ENCODE measurements at places on chromosomes 3 and 15. TPM values are rescaled to one million over a fixed set of nuclear protein-coding genes. Genes with fewer than 3 reads are reported as not detected.

RPL35A gene
- total RNA-seq = 944 TPM

FYTTD1 gene
- 45.1 TPM for total RNA-seq

DNA sequence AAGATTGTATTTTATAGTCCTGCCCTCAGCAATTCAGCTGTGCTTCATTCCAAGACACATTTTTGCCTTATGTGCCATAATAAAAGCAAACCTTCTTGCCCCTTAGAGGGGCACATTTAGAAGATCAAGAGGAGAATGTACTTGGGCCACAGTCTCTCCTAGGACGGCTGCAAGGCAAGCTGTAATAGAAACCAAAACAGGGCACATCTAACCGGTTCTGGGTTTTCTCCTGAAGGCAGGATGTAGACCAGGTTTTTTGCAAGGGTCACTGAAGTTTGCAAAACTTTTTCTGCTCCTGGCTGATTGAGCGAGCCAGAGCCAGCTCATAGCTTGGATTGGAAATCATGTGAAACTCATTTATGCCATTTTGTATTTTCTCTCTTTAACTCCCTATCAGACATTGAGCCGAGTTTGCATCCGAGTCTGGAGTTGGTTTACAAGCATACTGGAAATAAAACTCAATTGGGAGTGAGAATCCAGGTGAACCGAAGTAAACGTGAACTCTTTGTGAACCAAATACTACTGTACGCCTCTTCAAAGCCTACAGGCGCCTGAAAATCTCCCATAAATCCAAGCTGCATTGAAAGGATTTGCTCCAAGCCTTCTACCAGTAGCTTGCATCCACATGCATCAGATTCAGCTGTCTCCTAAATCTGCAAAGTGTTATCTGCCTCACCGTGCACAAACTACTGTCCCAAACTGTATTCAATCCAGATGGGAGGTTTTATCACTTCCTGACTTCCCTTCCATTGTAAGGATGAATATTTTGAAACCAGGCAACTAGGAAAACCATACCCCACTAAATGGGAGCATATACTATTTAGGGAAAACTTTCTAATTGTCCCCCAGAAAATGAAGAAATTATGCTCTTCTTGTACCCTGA is 60.9 kb upstream of the TSC22D2 start:
- DNase-seq = no peak

DNA sequence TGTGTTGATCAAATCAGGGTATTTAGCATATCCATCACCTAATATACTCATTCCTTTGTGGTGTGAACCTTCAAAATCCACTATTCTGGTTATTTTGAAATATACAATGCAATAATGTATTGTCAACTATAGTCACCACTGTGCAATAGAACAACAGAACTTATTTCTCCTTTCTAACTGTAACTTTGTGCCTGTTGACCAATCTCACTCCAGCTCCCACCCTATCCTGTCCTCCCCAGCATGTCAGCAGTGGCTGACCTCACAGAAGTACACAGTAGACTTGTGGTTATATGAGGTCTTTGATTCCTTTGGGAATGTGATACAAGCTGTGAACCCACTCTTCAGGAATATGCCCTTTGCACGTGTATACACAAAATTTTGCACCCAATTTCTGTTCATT is 64.2 kb downstream of the ECT2 start:
- DNase-seq = no peak

DNA sequence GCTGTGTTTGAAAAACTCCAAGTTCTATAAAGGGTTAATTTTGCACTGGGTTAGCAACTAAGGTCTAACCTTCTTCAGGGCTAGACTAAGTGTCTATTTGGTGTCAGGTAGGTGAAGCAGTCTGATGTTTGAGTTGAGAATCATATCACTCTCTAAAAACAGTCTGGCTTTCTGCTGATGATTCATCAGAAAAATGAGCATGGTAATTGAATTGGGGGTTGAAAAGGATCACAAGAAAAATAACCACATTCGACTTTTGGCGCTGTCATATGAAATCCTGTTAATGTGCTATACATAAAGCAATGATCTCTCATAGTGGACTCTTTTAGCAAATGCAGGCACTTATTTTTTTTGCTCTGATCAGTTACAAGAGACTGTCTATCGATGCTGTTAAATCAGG is 242.2 kb upstream of the AZI2 start:
- no peak for DNase-seq

- no peak for DNase-seq
Measured at GRCh38 chr15:38814891-38815290, 250.3 kb upstream of the RASGRP1 start.

- DNase-seq = no peak
Measured at GRCh38 chr3:86794361-86795065, 196.4 kb downstream of the VGLL3 start.

GRCh38 chr3:60147249-60147950 is 1097.6 kb upstream of the CFAP20DC start:
- DNase-seq = peak; percentile 16

DNA sequence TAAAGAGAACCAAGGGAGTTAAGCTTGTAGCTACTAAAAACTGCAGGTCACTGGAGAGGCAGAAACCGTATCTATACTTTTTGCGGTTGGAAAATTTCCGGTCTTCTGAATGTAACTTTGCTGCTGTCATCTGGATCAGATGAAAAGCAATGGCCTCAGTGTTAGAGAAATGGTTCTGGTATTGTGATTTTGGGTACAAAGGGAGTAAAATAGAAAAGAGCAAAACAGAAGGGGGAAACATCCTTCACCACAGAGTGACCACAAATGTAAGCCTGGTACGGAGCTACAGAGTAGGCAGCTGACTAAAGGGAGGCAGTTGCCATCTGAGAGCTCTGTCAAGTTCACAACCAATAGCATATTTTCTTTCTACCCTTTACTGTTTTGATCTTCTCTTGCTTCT is 5.6 kb downstream of the CD96 start:
- peak; percentile 63 for DNase-seq
